ENCODE measurements at places on chromosomes 3 and 15.

GRCh38 chr3:114057011-114057347 is 442 bp downstream of the QTRT2 start:
- no peak for DNase-seq

DNA sequence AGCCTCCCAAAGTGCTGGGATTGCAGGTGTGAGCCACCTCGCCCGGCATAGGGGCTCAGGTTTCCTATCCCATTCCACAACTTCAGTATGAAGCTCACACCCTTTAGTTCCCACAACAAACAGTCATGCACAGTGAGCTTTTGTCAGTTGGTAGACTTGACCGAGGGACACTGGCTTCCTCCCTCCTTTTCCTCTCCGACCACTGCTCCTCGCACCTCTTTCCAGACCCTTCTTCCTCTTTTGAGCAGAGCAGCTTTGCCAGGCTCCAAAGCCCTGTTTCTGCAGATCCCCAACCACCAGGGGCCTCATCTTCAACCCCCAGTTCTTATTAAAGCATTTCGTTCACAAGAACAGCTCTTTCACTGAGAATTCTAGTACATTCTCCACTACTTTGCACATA is 12.7 kb upstream of the CILP start:
- DNase-seq: no peak

- no peak for DNase-seq
Measured at GRCh38 chr3:183254487-183255347, 1.7 kb downstream of the B3GNT5 start.

DNA sequence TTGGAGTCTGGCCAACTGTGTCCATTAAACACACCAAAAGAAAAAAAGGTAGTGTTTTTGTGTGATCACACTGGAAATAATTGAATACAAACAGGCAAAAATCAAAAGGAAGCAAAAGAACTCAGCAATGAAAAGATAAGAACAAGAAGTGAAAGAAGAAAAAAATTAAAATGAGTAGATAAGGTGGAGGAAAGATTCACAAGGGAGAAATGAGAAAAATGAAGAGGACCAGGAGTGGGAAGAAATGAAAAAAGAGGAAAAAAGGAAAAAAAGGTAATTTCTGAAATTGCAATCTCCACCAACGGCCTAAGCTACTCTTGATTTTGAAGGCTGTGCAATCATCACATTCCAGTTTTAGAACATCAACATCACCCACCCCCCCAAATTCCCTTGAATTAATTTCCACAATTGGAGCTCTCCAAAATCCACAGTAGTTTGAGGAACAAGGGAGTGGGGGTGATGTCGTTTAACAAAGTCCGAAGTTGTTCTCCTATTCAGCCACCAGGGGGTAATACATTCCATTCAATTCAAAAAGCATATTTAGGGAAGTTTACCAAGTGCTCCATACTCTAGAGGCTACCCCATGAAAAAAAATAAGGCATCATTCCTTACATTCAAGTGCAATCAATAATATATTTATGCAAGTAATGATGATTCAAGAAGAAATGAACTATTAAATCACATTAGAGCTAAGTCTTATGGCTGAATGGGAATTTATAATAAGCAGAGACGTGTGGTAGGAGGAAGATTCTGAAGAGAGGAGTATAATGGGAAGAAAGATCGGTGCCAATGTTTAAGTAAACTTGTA is 37.4 kb downstream of the ZNF860 start:
- peak; percentile 50 for DNase-seq

- DNase-seq: peak; percentile 84
Measured at GRCh38 chr3:119702530-119703527, at the start of gene CFAP91. Gene CFAP91, plus strand, starts transcription at chr3:119703022. Its CDS starts 77 bp downstream, at chr3:119703099.

- no peak for DNase-seq
Measured at GRCh38 chr15:74397239-74398068, 30.0 kb upstream of the CYP11A1 start.

DNA sequence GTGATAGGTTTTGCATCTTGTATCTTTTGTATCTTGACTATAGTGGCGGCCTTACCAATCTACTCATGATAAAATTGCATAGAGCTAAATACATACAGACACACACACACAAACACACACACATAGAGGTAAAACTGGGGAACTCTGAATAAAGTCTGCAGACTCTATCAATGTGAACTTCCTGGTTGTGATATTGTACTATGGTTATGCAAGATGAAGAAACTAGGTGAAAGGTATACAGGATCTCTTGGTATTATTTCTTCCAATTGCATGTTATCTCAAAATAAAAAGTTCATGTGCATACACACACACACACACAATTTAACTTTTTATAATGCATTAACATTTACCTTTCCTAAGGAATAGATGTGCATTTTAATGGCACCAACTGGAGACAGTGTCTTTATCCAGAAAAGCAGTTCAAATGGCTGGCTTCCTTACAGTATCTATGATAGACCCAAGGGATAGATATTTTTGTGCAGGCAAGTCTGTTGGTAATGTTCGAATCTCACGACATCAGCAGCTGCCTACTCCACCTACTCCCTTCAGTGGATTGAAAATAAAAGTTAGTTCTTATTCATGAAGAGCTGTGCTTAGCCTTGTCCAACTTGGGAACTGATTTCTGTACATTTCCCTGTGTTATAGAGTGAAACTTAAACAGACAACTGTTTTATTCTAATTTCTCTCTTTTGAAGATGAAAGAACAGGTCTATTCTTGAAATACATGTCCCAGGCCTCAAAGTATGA is 46.9 kb upstream of the SPRED1 start:
- DNase-seq: no peak

DNA sequence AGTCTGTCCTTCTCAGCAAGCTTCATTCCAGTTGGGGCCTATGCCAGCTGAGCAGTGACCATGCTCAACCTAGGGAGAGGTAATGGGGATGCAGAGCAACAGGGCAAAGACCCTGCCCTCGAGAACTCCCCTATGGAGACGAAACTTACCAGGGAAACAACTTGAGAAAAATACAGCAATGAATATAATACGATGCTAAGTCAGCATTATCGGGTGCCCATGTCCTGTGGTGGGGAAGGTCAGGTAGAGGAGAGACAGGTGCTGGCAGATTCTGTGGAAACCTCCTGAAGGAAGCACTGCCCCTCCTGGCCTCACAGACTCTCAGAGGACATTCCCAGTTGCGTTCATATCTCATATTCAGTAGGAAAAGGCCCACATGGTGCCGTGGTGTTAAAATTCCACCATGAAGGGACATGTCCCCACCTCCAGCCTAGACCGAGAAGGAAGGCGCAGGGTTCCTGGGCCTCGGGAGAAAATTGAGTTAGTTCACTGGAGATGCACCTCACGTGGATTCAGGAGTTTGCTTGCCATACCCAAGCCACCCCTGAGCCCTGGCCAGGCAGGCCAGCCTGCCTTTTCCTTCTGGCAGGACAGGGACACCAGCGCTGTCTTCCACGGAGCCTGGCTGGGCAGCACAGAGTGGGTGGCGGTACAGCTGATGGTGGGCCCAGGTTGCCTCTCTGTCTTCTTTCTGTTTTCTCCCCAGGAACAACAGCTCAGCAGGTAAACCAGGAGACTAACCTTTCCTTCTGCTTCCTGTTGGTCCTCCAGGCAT is 62.4 kb downstream of the BOC start:
- no peak for DNase-seq

DNA sequence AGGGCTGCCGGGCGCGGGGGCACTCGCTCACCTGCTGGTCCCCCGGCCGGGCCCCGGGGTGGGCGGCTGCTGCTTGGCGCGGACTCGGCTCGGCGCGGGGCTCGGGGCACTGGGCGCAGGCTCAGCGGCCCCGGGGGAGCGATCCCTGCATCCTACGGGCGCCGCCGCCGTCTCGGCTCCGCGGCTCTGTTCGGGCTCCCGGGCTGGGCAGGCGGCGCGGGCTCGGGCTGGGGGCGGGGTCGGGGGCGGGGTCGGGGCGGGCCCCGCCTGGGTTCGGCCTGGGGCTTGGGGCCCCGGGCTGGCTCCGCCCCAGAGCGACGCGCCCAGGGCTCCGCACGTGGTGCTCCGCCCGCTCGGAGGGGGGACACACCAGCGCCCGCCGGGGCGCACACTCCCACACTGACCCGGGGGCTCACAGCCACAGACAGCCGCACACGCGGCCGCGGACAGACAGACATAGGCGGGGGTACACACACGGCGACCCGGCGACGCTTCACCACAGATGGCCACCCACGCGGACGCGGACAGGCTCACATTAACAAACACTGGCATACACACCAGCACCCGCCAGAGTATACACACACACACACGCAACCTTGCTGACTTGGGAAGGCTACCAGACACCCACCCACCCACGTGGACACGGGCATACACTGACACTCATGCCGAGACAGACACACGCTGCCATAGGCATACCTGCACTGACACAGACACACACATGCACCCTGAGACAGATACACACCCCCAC is at the start of gene SCN5A:
TSS of gene SCN5A (minus strand) at position 188 of the 748 bp plus-strand sequence. CDS start 16,380 bp downstream, outside the sequence.
- peak; percentile 22 for DNase-seq

DNA sequence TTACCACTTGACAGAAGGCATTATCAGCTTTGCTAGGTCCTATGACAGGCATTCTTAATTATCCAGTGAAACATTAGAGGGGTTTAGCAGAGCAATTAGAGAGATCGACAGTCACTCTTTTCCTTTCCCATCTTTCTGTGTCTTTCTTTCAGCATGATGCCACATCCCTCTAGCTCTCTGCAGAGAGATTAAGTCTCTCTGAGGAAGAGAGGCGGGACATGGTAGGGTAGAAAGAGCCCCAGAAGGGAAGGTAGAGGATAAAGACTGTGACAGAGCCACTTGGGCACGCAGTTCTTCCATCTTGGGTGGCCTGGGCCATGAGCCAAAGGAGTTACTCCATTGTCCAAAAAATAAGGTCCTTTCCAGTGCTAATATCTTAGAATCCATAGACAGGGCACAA is 55.8 kb downstream of the HHLA2 start:
- no peak for DNase-seq

Measured in CD4-positive, alpha-beta T cell treated with Interleukin-4 for 4 hours (primary cell).